Hematopoietic multipotent progenitor cell treated with erythropoietin and hydrocortisone succinate and interleukin-3 and kit ligand, for 8 days (in vitro differentiated cells): ENCODE measurements at places on chromosomes 3 and 15.

DNA sequence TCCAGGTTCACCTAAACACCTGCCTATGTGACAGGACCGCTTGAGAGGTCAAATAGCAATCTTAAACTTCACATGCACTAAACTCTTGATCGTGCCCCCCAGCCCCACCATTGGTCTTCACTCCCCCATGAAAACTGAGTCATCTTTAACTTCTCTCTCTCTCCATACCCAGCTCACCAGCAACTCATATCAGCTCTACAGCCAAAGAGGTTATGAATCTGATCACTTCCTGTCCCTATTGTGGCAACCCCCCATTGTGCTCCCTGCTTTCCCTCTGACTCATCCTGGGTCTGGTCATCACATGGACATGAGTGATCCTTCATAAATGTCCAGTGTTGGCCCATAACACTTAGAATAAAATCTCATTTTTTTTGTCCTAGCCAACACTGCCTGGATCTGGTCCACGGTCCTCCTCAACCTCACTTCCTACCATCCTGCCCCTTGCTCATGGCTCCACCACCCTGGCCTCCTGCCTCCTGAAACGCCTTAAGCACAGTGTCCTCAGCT is 103.4 kb upstream of the HACD2 start:
- DNase-seq = no peak

- DNase-seq = no peak
Measured at GRCh38 chr15:71541746-71542145, 268.6 kb upstream of the NR2E3 start.

DNA sequence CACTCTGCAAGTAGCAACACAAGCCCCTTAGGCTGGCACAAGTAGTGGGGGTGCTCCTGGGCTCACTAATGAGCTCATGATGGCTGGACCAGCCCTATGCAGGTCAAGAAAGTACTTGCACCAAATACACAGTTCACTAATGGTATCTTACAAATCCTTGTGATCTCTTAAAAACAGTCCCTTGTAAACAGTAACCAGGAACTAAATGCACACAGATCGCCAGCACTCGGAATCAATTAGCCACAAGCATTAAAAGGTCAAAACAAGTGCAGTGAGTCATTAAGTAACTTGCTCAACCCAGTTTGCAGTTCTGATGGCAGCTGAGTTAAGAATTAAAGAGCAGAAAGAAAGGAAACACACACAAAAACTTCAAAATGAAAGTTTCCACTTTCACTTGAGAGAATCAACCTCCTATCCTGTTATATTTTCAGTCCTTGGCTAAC is 43.2 kb downstream of the ARHGEF3 start:
- no peak for DNase-seq

DNA sequence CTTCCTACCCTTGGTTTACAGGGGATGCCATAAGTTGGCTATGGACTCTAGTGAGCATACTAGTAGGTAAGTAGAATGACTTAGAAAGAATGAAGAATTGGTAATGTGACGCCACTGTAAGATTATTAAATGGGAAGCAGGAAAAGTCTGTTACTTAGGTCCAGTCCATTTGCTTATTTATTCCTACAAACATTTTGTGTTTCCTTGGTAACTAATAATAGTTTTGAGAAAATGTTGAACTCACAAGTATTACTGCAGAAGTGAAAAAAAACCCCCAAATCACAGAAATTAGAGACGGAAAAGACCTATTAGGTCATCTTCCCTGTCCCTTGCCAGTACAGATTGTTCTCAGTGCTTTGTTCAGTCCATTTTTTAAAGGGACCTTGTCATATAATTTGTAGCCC is 63.5 kb downstream of the CMSS1 start:
- no peak for DNase-seq

DNA sequence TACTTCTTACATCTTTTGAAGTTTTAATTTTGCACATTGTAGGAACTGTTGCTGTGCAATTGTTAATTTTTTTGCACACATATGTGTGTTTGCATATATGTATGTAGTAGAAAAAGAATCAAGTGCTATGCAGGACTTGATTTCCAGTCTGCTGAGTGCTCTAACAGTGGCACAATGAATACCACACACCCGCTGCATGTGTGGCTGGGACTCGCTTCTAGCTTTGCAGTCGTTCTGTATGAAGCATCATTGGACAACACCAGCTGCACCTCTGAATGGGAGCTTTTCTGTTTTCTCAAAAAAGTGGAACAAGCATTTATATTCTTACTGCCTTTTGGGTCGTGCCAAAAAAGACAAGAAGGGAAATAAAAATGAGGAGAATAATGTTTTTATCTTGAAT is 564.7 kb downstream of the FOXP1 start:
- no peak for DNase-seq

GRCh38 chr15:79431636-79432344 is at the start of gene MINAR1:
Gene MINAR1 (plus strand): TSS chr15:79432336. CDS start chr15:79456148, 23,812 bp downstream.
- DNase-seq = peak; percentile 23

- DNase-seq = peak; percentile 14
Measured at GRCh38 chr15:53716909-53717876, 42.3 kb downstream of the WDR72 start.

DNA sequence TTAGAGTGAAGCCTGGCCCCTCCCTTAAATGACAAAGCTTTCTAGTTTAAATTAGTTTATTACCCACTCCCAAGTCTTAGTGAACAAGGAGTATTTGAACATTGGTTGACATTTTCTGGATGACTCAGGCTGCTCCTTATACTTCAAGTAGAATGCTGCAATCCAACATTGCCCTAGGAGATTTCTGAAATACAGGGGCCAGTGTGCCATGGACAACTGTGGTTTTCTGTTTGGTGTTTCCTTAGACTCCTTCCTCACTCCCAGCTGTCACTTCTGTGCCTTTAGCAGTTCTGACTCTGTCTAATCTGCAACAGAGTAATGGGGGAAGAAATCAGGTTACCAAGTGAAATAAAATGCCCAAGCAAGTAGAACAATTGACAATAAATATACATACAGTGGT is 116.1 kb upstream of the P2RY1 start:
- DNase-seq = no peak

DNA sequence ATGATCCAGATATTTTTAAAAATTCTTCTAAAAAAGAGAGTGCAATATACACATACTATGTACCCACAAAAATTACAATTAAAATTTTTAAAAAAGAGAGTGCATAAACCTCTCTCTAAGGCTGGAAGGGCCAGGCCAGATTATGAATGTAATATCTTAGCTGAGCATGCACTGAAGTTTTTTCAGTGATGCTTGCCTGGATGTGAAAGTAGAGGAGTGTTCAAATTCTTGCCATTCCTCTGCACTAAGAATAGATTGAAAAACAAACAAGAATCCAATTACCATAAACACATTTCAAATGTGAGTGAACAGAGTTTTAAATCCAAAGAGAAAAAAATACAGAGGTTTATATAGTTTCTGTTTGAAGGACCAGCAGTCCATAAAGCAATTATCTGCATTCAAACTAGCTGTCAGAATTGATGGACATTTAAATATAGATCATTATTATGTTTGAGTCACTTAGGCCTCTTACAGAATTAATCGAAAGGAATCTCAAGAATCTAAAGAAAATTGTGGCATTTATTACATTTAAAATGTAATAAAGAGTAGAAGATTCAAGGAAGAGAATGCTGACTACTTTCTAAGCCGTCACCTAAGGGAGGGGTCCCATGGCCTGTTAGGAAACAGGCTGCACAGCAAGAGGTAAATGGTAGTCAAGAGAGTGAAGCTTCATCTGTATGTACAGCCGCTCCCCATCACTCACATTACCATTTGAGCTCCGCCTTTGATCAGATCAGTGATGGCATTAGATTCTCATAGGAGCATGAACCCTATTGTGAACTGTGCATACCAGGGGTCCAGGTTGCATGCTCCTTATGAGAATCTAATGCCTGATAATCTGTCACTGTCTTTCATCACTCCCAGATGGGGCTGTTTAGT is 159.3 kb upstream of the MDFIC2 start:
- no peak for DNase-seq

DNA sequence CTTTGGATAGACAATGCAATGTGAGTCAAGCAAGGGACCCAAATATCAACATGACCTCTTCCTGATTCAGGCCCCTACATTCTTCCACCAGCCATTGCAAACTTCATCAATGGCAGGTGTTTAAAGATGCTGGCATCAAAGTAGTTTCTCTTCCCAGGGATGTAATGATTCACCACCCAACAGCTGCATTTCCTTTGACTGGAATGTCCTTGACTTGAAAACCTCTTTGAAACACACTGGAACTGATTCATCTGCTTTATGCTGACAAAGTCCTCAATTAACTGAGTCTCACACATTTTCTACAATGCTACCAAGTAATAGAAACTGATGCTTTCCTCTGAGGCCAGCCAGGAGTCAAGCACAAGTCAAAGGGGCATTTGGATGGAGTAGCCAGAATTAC is 385.5 kb downstream of the GBE1 start:
- DNase-seq = no peak

GRCh38 chr15:64766058-64766457 is 9.3 kb downstream of the RBPMS2 start:
- peak; percentile 69 for DNase-seq

DNA sequence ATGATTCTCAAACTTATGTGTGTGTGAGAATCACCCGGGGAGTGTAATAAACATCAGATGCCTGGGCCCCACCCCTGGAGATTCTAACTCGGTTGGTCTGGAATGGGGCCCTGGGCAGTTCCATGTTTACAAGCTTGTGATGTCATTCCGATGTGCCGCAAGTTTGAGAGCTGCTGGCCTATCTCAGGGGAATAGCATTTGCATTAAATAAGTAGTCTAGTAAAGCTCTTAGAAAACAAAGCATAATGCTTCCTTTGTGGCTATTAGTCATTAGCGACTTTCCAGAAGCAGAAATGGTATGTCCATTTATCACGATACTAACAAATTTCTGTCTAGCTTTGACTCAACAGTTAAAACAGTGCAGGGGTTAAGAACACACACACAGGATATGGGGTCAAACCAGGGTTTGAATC is 20.9 kb downstream of the PGBD4 start:
- DNase-seq = no peak

DNA sequence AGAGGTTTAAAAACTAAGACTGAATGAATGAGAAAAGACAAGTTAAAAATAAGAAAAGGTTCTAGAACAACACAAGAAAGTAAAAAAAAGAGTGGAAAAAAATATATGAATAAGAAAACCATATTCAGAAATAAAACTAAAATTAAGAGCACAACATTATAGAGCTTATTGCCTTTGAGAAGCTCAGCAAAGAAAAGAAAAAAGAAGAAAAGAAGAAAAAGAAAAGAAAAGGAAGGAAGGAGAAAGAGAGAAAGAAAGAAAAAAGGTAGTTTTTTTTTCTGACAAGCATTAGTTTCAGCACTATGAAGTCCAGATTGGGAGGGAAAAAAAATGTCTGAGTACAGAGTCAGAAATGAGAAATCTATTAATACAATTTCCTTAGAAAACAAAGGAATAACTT is 81.5 kb downstream of the FAIM start:
- DNase-seq = no peak

- no peak for DNase-seq
Measured at GRCh38 chr15:48422401-48422800, 91.2 kb downstream of the DUT start.

GRCh38 chr3:17045705-17046104 is 160.9 kb downstream of the PLCL2 start:
- no peak for DNase-seq

DNA sequence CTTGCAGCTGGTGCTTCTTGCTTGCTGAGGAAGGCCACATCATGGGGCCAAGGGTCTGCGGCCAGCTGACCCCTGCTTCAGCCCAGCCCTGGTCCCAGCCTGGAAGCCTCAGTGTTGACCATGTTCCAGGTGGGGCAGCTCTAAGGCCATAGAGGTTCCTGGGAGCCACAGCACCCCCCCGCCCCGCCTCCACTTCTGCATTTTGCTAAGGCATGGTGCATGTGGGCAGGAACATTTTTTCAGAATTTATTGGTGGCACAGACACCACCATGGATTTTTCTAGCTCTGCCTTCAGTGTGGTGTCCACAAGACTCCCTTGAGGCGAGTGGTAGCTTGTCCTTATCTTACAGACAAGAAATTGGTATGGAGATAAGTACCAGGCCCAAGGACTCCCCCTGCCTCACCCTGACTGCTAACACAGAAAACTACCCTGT is 1.9 kb upstream of the CHST14 start:
- peak; percentile 64 for DNase-seq

- DNase-seq = no peak
Measured at GRCh38 chr3:46604127-46604526, 8.2 kb upstream of the FAM240A start.

DNA sequence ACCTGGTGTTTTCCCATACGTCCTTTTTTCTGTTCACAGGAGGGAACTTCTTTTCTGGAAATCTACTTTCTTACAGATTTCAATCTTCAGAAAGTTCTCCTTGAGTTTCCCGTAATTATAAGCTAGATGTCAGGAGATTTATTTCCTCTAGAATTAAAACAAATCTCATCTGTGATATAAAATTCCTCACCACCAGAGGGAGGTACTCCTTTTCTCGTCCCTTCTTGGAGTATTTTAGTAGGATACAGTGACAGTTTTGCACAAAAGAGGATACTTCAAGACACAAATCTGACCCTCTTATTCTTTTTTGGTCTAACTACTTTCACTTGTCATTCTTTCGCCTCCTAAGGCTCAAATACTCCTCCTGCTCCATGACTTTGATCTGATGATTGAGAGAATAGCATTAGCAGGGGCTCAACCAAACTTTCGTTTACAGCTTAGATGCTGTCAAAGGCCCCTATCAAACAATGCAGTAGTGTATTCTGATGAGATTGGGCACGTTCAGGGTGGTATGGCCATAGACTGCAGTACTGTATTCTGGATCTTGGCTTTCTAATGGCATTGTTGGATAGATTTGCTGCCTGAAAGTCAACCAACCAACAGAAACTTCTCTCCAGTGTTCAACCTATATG is 38.0 kb downstream of the TMEM41A start:
- peak; percentile 52 for DNase-seq

DNA sequence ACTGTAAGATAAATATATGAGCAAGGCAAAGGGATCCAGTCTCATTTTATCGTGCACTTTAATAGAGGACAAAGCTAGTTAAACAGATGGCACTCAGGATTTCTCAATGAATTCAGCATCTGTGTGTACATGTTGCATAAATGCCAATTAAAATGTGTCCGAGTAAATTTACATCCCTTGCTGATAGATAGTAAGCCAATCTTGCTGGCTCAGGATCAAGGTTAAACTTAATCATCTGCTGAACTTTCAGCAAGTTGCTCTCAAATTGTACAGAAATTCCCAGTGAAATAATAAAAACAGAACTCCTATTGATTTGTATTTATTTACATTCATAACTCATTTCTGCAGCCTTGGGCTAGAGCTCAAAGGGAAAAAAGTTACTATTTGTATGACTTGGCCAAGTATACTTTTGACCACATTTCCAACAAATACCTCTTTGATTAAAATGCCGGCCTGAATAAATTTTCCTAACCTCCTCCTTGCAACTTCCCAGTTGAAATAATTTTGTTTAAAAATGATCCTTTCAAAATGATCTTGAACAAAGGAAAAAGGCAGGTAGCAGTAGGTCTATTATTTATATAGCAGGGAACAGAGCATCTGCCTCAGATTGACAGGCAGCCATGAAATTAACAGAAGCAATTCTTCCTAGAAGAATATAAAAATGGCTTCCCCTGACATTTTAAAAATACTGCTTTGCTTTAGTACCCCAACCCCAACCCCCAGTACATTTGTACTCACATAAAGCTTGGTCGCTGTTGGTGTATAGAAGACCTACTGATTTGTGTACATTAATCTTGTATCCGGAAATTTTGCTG is 1001.9 kb downstream of the ROBO1 start:
- DNase-seq = no peak
